NCI-H2081 treated with DMSO at 0.1 percent for 48 hours (cell line): ENCODE measurements at places on chromosomes 13 and 19.

- no peak for DNase-seq
Observed at GRCh38 chr13:64718116-64718515, 2512.0 kb downstream of the PCDH9 start.

- DNase-seq, result no peak
Observed at GRCh38 chr13:97944396-97945029, 9.0 kb upstream of the IPO5 start.

- DNase-seq, result no peak
Observed at GRCh38 chr13:41492432-41493260, 35.3 kb downstream of the RGCC start.

DNA sequence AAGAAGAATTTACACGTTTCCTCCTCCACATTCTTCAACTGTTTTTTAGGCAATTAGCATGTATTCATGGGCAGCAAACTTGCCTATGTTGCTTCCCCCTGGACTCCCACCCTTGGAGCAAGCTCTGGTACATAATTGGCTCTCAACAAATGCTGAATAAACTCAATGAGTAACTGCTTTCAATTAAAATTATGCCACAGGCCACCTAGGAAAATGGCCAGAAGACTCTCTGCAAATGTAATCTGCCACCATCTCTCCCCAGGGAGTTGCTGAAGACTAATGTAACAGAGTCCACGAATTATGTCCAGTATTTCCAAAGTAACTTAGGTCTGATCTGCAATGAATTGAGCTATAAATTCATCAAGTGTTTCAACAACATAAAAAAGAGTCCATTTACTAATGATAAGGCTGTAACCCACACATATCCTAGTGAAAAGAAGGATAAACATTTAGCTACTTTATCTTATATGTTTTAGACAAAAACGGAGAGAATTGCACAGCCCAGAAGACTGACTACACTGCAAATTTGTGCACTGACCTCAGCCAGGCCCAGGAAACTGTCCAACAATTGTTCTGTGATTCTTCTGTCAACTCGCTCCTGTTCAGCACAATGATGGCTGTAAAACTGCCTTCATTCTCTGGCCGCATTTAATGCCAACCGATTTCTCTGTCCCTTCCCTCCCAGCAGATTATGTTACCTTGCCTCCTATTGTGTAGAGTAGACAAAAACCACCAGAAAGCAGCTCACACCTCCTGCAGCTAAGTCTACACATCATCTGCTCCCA lies 808.6 kb upstream of the ARGLU1 start:
- DNase-seq, result peak; percentile 81

GRCh38 chr13:32340914-32341313 lies 25.6 kb downstream of the BRCA2 start:
- DNase-seq, result no peak

DNA sequence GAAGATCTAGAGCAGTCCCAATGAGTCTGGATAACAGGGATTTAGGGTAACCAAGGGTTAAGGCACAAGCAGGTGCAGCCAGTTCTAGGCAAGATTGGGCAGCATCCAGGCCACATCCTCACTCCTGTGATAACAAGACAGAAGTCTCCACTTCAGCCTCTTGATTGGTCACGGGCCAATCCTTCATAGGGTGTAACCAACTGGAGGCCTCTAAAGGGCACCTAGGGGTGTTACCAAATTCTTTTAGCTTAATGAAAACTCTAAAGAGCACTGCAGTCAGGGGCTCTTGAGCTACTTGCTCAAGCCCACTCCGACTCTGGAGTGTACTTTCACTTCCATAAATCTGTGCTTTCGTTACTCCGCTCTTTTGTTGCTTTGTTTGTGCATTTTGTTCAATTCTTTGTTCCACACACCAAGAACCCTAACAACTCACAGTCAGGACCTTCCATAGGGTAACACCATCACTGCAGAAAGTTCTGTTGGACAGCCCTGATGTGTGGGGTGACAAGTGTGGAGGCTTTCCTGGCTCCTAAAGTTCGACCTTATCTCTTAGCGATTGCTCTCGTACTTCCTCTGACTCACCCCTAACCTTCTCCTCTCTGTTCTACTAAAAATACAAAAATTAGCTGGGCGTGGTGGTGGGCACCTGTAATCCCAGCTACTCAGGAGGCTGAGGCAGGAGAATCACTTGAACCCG lies 36.1 kb downstream of the ZSWIM9 start:
- no peak for DNase-seq

DNA sequence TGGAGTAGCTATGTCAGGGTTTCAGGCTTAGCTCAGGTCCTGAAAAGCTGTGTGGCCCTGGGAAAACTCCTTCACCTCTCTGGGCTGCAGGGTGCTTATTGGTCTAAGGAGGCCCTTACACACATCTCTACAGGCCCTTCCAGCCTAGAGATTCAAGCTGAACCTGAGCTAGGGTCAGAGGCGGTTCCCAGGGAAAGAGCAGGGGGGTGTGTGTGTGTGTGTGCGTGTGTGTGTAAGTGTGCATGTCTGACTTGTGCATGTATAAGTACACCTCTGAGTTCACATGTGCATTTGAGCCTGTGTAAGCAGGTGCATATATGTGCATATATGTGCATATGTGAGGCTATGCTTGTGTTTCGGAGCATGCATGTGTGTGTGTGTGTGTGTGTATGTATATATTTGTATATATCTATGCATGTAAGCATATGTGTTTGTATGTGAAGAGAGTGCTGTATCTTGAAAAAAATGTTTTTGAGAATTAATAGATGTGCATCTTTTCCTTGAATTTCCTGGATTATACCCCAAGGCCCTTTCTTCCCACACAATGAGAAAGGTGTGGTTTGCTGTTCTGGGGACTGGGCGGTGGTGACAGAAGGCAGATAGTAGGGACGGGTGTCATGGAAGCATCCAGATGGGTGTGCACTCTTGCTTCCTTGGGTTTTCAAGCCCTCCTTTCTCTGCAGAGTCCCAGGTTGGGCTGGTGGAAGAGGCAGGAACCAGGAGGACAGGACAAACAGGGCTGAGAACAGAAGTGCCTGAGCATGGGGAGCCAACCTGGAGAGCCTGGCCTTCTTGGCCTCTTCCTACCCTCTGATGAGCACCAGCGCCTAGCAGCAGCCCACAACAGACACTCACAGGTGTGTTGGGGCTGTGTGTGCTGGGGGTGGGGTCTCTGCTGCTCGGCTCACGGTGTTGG lies 150.3 kb upstream of the TSHZ3 start:
- no peak for DNase-seq

- DNase-seq, result no peak
Observed at GRCh38 chr13:27979765-27980279, 8.7 kb downstream of the URAD start.

GRCh38 chr19:2588081-2588777 lies 112.3 kb downstream of the GADD45B start:
- no peak for DNase-seq

- DNase-seq, result no peak
Observed at GRCh38 chr13:42176294-42176693, 95.7 kb upstream of the AKAP11 start.

GRCh38 chr13:98710521-98710920 lies 42.0 kb downstream of the SLC15A1 start:
- DNase-seq, result no peak

DNA sequence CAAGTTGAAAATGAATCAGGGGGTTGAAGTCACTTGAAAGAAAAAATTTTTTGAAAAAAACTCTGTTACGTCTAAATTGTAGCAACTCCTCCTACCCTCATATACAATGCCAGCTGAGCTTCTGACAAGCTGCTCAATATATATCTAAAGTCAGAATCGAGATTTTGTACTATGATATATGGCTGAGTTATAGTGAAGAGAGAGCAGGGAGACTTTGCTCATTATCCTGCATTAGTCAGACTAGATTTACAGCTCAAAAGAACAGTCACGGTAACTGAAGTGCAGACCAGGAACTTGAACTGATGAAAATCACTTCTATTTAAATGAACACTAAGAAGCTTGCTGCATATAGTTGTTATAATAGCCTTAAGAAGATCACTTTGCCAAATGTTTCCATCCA lies 153.1 kb downstream of the LACC1 start:
- no peak for DNase-seq

GRCh38 chr19:43534816-43535761 lies 2.1 kb downstream of the ZNF575 start:
- DNase-seq, result no peak

DNA sequence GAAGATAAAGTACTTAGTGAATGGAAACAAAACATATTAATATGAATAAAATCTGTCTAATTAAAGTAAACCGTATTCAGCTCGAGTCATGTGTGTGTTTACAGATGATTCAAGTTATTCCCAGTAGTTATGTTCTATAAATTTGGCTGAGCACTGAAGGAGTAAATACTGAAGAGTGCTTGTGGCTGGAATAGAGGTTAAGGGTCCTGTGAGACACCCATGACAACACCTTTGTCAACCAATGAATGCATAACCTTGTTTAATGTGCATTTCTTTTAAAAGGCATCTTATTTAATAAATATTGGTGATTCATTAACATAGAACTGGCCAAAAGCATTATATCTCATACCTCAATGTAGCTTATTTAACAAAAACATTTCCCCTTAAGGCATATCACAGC lies 577.8 kb upstream of the SLITRK5 start:
- DNase-seq, result no peak

- peak; percentile 66 for DNase-seq
Observed at GRCh38 chr13:21176215-21176981, at the start of the genes MRPL57 and SKA3. TSS of gene MRPL57 (plus strand) at chr13:21176658. CDS start at chr13:21176917, 259 bp downstream. TSS of gene SKA3 (minus strand) at chr13:21176552. CDS start at chr13:21176477, 75 bp downstream.

GRCh38 chr13:113565526-113566226 lies 18.9 kb upstream of the TFDP1 start:
- no peak for DNase-seq

GRCh38 chr13:42102961-42103865 lies 54.8 kb downstream of the DGKH start:
- no peak for DNase-seq

DNA sequence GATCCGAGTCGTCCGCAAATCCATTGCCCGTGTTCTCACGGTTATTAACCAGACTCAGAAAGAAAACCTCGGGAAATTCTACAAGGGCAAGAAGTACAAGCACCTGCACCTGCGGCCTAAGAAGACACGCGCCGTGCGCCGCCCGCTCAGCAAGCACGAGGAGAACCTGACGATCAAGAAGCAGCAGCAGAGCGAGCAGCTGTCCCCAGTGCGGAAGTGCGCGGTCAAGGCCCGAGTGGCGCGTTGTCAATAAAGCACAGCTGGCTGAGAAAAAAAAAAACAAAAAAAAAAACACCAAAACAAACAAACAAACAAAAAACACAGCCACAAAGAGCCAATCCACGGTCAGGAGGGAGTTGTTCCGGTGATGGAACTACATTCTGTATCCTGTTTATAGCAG lies 4.7 kb upstream of the GNA15 start:
- DNase-seq, result no peak

- no peak for DNase-seq
Observed at GRCh38 chr19:38319421-38320258, at the start of gene KCNK6. TSS of gene KCNK6 (plus strand) at chr19:38319845. CDS start at chr19:38319951, 106 bp downstream.

DNA sequence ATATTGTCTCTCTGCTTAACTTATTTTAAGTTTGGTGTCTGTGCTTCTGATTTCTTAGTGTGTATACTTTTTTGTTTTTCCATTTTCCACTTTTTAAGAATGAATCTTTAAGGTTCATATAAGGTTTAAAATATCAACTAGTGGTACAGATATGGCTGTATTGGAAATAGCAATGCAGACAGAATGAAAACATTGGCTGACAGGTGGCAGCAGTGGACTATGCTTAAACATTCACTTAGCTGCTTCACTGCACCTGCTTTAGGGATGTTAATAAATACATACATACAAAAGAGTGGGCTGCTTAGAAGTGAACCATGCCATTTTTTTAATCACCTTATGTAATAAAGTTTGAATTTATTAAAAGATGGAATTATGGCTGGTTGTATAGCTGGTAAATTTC lies 27.3 kb downstream of the TM9SF2 start:
- peak; percentile 22 for DNase-seq

DNA sequence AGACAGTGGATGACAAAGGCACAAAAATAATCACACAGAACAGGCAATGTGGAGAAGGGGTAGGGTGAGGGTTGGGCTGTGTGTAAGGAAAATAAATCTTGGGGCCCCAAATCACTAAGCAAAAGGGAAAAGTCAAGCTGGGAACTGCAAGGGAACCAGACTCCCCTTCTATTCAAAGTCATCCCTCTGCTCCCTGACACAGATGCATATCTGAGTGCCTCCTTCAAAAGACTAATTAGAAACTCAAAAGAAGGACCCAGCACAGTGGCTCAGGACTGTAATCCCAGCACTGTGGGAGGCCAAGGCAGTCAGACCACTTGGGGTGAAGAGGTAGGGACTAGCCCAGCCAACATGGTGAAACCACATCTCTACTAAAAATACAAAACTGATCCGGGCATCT lies 18.3 kb downstream of the ZNF611 start:
- DNase-seq, result no peak

GRCh38 chr13:95220611-95221010 lies 80.6 kb downstream of the ABCC4 start:
- no peak for DNase-seq

DNA sequence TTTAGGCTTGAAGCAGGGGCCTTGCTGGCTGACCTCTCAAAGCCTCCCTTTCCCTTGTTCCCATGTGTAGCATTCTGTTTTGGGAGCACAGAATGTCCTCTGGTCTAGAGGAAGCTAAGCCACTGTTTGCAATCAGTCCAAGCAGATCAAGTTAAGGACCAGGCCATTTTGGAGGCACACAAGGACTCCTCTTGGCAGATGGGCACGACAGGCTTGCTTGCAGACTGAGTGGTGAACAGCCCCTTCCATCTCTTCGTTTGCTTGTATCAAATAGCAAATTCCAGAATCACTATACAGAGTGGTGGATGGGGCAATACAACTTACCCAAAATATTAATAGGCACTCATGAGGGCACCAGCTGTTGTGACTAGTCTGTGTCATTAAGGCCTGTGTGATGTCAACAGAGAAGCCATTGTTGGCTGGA lies 215.5 kb upstream of the SERP2 start:
- DNase-seq, result no peak

DNA sequence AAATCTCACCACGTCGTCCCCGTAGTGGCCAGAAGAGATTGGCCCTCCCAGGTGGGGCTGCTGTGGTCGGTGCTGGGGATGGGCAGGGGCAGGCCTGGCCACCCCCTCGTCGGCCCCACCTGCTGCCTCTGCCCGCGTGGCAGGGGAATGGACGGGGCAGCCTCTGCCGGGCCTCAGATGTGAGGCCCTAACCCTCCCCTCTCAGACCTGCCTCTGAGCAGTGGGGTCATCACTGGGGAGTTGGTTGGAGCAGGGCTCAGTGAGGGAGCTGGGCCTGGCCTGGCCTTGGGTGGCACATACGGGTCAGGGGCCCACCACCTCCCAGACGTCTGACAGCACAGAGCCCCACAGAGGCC lies 41.5 kb downstream of the MCF2L start:
- no peak for DNase-seq
